ENCODE measurements at places on chromosomes 6 and 20. TPM values are rescaled to one million over a fixed set of nuclear protein-coding genes. Genes with fewer than 3 reads are reported as not detected.

Gene HFE
- total RNA-seq: 15.4 TPM

Gene VPS16
- total RNA-seq: 29.0 TPM

Gene RGS17
- 1.1 TPM for total RNA-seq

Gene KCNK5
- 0.76 TPM for total RNA-seq

Gene MCHR2
- not detected for total RNA-seq

Gene ARID1B
- total RNA-seq: 71.1 TPM

Gene SLC35B2
- total RNA-seq: 64.6 TPM
